ENCODE measurements at places on chromosomes 16 and 17. TPM values are rescaled to one million over a fixed set of nuclear protein-coding genes. Genes with fewer than 3 reads are reported as not detected.

RASD1 gene
- 0.76 TPM for total RNA-seq

SYNRG gene
- 11.8 TPM for total RNA-seq

GPR179 gene
- total RNA-seq: 0.03 TPM

MYH2 gene
- not detected for total RNA-seq

NPB gene
- 1.0 TPM for total RNA-seq

GTF3C1 gene
- 73.5 TPM for total RNA-seq

PIK3R6 gene
- not detected for total RNA-seq

PAFAH1B1 gene
- 202 TPM for total RNA-seq

ARL16 gene
- total RNA-seq: 53.7 TPM

MGAT5B gene
- total RNA-seq: 24.0 TPM

CD19 gene
- total RNA-seq: not detected

All from A549 treated with CpdA at 1 μM for 4 hours (cell line).